Common myeloid progenitor, CD34-positive (primary cell): ENCODE measurements at places on chromosomes 7 and 10.

GRCh38 chr7:15326044-15326644 is 235.7 kb downstream of the AGMO start:
- peak; percentile 55 for DNase-seq

- DNase-seq, result no peak
Observed at GRCh38 chr10:5497948-5498730, 1.2 kb downstream of the CALML5 start.

DNA sequence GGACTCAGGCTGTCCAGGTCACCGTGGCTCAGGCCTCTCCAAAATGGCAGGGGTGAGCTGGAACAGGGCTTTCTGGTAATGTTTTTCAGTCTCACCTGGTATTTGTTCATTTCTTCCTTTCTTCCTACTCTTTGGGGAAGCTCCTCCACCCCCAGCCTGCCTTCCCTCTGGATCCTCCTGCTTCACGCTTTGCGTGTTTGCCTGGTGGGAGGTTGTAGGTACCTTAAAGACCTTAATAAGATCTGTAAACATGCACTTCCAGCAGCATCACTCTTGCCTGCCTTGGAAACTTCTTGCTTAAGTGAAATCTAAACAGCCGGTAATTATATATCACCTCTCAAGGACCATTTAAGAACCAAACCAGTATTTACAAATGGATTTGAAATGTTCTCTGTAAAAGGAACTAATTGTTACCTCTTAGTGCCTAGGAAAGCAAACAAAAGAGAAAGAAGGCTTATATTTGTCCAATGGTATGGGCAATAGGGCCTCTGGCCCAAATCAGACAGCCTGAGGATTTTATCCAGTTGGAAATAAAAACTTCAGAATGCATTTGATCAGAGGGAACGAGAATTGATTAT is 339.9 kb downstream of the CCSER2 start:
- DNase-seq, result no peak

- no peak for DNase-seq
Observed at GRCh38 chr10:130875897-130876472, 435.5 kb downstream of the TCERG1L start.

DNA sequence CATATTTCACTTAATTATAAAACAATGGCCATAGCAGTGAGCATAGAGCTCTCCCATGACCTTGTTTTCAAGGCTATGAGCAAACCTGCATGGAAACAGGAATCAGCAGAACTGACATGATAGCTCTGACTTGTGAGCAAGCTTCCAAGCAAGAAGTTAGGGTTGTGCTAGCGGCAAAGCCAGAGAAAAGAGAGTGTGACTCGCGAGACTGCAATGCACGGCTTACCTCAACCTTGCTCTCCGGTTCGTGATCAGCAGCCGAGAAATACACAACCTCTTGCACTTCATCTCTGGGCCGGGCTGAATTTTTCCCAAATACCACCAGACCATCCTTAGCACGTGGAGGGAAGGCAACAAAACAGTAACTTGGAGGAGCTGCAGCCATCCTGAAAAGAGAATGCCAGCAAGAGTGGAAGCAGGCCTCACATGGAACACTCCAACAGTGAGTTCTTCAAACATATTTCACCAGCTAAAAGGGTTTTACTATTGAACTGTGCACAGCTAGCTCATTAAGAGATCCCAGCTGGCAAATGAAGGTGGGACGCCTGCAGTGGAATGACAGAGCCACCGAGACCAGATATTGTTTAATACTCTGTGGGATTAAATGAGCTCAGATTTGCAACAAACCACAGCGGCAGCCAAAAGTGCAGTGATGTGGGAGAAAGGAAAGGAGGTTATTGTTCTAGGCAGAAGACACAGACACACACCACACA is 20.8 kb downstream of the SCRN1 start:
- no peak for DNase-seq

GRCh38 chr7:155913291-155913690 is 101.0 kb upstream of the SHH start:
- DNase-seq, result no peak

GRCh38 chr7:31061185-31061584 is 9.1 kb downstream of the ADCYAP1R1 start:
- no peak for DNase-seq

DNA sequence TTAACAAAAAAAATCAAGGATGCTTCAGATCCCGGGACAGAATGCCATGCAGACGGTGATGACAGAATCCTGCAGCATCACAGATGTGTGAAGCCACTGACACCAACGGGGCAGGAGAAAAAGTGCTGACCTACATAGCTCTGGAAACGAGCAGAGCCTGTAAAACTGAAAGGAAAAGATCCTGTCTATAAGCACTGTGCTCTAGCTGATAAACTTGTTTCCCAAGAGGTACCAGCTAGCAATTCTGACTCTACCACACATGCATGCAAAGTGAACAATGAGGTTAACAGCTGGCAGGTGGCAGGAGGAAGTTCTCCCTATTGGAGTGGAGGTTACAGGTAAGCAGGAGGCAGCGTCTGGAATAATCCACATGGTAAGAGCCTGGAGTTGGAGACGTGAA is 75.6 kb downstream of the PTPRN2 start:
- DNase-seq, result no peak

DNA sequence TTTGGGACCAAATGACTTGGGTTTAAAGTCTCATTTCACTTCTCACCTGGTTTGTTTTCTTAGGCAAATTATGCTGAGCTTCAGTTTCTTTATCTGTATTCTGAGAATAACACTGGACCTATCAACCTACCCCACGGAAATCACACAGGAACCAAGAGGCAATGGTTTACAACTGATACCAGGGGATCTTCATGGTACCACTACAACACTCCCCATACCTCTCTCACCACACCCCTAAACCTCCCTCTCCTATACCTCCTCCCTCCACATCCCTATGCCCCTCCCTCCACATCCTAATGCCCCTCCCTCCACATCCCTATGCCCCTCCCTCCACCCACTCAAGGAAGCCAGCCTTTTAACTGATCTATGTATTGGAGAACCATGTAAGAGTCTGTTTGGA is 9.9 kb downstream of the FAM204A start:
- DNase-seq, result no peak

- DNase-seq, result no peak
Observed at GRCh38 chr7:68914006-68914405, 684.3 kb upstream of the AUTS2 start.

- DNase-seq, result no peak
Observed at GRCh38 chr10:18341055-18341454, 200.8 kb downstream of the CACNB2 start.

GRCh38 chr7:2870471-2870931 is 26.4 kb upstream of the GNA12 start:
- peak; percentile 79 for DNase-seq

DNA sequence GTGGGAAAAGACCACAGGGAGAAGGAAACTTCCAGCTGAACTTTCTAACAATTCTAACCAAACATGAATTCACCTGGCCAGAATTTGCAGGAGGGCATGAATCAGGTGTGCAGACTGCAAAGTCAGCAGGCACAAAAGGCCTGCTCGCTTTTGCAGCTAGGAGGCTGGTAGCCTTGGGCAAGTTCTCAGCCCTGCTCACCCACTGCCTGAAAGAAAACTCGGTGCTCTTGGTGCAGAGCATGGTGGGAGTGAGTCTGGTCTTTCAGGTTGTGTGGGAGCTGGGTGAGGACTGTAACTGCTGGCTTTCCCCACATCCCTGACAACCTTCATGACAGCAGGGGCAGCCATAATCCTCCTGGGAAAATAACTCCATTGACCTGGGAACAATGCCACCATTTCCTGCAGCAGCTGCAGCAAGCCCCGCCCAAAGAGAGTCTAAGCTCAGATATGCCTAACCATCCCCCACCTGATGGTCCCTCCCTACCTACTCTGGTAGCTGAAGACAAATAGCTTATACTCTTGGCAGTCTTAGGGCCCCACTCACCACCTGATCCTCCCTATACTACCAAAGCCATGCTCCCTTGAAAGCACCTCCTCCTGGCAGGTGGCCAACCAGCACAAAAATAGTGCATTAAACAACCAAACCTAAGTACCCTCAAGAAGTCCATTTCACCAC is 31.6 kb downstream of the ZNF117 start:
- DNase-seq, result no peak

- no peak for DNase-seq
Observed at GRCh38 chr7:95411666-95412065, 15.5 kb upstream of the PON3 start.

- DNase-seq, result no peak
Observed at GRCh38 chr7:64990216-64990615, 620 bp downstream of the ZNF117 start.

GRCh38 chr7:106071356-106071998 is 40.6 kb downstream of the SYPL1 start:
- DNase-seq, result peak; percentile 97

DNA sequence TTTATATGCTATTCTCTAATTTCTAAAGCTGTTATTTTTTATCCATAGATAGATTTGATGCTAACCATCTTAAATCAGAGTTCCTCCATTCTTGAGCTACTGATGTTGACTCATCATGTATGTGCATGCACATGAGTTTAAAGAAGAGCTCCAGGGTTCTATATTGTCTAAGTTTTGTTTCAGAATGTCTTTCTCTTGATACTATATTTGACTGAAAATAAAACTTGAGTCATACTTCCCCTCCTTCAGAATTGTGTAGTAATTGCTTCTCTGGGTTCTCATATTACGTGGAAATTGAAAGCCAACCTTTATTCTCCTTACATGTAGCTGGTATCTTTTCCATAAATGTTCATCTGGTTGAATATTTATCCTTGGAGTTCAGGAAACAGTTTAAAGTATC is 89.4 kb downstream of the LRRTM3 start:
- no peak for DNase-seq

- DNase-seq, result no peak
Observed at GRCh38 chr7:80771523-80771922, 133.1 kb downstream of the CD36 start.

- DNase-seq, result no peak
Observed at GRCh38 chr10:62617652-62618051, 186.9 kb upstream of the ADO start.

- DNase-seq, result no peak
Observed at GRCh38 chr7:115216652-115217051, 294.8 kb downstream of the MDFIC start.
